ENCODE measurements at places on chromosomes 4 and X.

DNA sequence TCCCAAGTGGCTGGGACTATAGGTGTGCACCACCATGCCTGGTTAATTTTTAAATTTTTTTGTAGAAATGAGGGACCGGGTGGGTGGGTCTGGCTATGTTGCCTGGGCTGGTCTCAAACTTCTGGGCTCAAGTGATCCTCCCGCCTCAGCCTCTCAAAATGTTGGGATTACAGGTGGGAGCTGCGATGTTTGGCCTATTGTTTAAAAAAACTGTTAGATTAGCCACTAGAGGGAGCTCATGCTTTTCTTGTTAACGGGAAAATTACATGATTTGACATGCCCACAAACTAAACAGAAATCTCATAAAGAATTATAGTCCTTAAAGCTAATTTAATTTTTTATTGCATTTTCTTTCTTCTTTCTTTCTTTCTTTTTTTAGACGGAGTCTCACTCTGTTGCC is 5.0 kb upstream of the SDAD1 start:
- peak; percentile 39 for DNase-seq

DNA sequence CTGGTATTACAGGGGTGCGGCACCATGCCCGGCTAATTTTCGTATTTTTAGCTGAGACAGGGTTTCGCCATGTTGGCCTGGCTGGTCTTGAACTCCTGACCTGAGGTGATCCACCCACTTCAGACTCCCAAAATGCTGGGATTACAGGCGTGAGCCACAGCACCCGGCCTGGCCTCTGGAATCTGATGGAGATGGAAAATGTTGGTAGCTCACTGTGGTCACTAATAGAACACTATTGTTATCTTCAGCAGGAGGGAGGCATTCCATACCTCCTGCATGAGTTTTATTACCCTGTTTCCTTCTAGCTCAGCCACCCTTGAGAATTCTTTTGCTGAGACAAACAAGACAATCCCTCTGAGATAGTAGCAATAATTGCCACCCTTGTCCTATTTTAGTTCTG is 105.0 kb downstream of the SHROOM3 start:
- DNase-seq = peak; percentile 90

- peak; percentile 38 for DNase-seq
These were observed 409.0 kb downstream of the BCOR start for GRCh38 chrX:39688576-39689375.

GRCh38 chrX:123454712-123455431 is 270.8 kb downstream of the GRIA3 start:
- DNase-seq = no peak

DNA sequence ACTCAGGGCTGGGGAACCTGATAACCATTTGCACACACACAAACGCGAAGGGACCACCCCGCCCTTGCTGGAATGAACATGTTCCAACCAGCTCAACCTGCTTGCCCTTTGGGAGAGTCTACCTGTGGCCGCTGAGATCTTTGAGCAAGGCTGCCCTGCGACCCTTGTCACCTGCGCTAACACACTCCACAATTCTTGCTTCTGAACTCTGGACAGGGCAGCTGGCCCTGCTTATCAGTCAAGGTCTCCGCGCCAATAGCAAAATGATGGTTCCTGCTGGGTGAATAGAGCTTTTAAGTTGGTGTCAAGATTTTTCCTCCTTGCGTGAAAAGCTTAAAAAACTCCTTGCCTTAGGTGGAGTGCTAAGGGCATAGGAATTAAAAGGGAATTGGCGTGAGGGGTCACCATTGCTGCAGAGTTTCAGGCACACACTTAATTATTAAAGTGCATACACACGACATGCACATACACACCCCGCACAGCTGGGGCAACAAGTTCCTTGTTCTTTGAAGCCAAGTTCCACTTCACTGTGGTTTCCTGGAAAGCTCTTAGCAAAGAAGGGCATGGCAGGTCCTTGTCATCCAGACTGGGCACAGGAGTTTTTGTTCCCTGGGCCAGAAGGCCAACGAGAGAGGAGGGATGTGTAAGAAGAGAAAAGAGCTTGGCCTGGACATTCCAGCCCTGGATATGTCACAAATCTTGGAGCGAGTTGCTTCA is 207.7 kb downstream of the STIM2 start:
- no peak for DNase-seq

GRCh38 chrX:75038925-75039324 is 113.7 kb upstream of the NEXMIF start:
- peak; percentile 6 for DNase-seq

DNA sequence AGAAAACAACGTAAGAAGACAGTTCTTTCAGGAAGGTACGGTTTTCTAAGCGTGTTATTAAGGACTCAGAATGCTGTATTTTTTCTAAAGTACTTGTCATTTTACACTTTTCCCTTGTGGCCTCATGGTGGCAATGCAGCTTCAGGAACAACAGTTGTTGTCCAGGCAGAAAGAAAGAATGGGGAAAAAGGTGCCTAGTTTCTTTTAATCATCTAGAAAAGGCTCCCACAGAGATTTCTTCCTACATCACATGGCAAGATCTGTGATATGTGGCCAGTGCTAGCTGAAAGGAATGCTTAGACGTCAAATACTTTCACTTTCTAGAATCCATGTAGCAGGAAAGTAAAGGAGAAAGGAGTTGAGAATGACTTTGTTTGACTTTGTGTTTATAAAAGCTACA is 49.0 kb upstream of the TRAM1L1 start:
- peak; percentile 87 for DNase-seq

DNA sequence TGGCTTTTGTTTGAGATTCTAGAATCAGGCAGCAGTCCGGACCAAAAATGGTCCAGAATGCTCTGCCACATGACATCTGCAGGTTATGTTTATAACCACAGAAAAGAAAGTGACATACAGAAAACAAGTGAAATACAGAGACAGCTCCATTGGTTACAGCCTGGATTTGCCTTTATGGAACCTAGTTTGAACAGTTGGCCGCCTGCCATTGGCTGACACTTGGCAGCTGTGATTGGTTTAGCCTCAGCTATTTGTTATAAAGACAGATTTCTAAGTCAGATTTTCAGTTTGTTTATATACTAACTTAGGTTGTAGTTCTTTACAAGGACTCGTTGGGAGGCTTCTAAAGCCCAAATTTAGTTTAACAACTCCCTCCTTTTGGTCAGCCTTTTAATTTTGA is 40.8 kb upstream of the IL9R start:
- DNase-seq = no peak

DNA sequence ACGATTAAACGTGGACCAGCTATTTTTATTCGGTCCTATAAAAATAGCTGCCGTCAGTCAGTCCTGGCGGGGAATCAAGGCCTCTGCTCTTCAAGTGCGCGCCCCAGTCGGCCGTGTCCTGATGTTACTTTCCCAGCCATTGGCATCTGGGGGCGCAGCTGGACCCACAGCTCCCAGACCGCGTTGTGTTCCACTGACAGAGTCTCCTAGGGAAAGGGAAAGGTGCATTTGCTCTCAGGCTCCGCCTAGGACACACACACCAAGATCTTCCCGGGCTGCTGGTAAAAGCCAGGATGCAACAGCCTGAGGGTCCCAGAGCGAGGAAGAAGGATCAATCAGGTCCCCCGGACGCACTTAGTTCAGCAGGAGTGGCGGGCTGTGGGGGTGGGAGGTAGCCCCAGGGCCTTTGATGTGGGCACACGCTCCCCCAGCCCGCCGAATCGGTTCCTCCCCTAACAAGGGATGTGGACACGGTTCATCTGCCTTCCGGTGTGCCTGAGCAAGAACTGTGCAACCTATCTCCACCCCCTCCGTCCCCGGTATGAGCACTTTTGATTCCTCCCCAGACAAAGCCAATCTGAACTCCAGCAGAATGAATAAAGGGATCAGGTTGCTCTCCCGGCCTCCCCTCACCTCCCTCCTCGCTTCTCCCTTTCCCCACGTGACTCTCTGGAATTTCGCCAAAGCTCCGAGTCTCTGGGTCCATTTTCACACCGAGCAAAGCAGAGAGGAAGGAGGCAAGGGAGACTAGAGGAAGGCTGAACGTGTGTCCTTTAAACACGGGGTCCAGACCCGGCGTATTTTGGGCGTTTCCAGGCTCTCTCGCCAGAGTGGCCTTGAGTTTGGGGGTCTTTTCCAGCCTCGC is 626 bp upstream of the FRAS1 start:
- DNase-seq = peak; percentile 74

GRCh38 chrX:139201924-139202323 is 328.6 kb upstream of the F9 start:
- peak; percentile 25 for DNase-seq

DNA sequence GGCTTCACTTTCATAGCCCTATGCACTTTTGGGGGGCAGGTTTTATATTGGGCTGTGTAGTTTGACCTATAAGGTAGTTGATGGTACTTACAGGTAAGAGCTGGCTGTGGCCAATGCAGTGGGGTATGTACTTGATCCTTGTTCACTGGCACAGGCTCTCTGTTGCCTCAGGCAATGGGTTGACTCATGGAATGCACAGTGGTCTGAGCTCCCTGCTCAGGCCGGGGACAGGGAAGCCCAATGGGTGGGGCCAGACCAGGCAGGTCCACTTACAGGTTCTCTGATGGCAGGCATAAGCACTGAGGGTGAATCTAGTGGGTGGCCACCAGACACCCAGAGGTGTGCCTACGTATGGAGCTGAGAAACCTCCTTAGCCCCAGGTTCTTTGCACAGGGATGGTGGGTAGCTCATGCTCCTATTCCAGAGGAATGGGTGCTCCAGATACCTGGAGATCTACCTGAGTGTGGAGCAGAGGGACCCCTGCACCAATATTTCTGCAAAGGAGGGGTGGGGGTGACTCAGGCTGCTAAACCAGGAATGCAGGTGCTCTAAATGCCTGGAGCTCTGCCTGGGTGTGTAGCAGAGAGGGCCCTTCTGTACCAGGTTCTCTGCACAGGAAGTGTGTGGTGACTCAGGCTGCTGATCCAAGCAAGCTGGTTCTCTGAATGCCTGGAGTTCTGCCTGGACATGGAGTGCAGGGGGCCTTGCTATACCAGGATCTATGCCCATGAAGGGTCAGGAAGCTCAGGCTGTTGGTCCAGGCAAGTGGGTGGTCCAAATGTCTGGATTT is 52.3 kb downstream of the IL1RAPL2 start:
- DNase-seq = no peak

- DNase-seq = peak; percentile 25
These were observed 77.0 kb upstream of the STX18 start for GRCh38 chr4:4618847-4619246.

- no peak for DNase-seq
These were observed 28.2 kb downstream of the SLC9A7 start for GRCh38 chrX:46730765-46731164.

DNA sequence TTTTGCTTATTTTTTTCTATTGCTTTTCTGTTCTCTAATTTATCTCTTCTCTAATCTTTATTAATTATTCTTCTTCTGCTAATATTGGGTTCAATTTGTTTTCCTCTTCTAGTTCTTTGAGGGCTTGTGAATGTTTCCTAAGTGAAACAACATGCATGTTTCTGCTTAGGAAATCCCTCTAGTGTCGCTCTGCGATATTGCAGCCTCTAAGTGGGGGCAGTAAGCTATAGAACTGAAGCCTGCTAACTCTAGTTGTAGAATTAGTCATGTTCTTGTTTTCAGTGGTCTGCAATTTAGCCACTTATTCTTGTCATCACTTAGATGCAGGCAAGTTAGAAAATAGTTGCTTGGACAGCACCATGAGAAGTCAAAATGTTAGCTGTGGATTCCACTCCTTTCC is 222.6 kb downstream of the SPIN4 start:
- DNase-seq = peak; percentile 1

DNA sequence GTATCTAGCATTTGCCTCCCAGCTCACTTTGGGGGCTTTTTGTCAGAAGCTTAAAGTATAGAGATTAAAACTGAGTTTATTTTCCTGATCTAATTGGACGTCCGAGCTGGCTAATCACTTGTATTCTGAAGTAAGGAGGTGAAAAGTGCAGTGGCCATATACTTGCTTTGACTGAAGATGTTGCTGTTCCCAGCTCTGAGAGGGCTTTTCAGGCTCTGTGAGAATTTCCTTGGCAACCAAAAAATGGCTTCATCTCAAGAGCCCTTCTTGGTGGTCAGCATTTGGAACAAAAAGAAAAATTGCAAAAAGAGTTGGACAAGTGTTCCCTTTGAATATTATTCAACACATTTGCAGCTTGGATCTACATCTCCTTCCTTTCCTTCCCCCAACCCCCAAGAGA is 67.0 kb downstream of the SLC4A4 start:
- DNase-seq = no peak

DNA sequence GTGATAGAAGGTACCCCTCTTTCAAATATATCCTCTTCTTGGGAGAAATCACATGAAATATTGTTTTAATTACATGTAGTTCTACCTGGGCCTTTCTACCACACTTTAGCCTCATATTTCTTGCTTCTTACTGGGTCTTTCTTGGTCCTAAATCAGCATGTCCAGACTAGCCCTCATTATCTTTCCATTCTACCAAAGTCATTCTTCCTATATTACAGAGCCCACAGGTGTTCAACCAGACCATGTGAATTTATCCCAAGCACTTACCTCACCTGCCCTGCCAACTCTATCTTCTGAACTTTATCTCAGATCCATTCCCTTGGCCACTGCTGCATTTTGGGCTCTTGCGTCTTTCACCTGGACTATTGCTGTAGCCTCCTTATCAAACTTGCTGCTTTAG is 11.8 kb upstream of the SOWAHB start:
- no peak for DNase-seq

DNA sequence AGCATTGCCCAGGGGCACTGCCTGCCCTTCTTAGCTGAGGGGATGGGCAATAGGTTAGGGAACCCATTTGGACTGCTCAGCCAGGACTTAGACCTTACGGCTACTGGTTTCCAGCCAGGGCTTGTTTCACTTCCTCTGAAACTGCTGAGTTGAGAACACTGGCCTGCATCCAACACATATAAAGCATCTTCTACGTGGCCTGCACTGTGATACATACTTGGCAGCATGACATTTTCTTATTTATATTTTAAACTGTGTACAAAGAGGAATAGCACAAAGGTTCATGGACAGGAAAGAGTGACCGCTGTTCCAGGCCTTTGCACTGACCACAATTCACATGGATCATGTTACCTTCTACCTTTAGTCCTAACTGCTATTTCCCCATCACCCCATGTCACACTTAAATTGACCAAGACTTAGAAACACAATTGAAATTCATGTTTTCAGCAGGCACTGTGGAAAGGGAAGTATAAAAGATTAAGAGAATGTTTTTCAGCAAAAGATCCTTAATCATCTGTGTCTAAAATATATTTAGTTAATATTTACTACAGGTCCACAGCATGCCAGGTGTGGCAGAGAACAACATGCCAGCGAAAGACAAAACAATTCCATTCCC is 43.7 kb downstream of the NLGN4X start:
- DNase-seq = no peak

DNA sequence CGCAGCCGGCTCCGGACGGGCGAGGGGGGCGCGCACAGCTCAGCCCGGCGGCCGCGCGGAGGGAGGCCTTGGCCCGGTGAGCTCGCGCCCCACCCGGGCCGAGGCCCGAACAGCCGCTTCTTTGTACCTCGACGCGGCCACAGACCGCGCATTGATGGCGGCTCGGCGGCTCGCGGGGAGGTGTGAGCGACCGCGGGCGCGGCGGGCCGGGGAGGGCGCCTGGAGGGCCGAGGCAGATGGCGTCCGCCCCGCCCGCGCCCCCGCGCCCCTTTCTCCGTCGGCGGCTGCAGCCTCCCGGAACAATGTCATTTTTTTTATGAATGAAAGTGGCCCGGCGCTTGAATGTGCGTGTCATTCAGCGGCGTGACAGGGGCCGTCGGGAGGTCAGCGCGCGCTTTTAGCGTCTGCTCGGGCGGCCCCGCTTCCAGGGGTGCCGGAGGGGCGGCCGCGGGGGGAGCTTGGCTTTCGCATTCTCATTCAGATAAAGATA is 1.8 kb downstream of the FGFR3 start:
- no peak for DNase-seq
